Femur (tissue), 1 donor: ENCODE measurements at places on chromosomes 5 and 9.

DNA sequence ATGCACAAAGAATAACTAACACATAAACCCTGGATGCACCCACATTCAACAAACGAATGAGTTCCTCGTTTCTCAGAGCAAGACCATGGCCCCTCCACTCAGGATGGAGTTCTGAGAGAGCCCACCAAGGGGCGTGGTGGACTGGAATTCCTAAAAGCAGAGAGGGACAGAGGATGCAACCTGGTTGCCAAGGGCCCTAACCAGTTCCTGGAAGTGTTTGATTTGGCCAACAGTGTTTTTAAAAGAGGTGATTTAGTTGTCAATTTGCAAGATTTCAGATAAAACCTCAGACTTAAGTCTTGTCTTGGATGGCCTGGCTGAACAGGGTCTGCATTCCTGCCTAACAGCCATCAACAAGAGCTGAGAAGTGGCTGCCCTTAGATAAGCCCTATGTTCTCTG lies 34.4 kb downstream of the GLRA1 start:
- DNase-seq: no peak

DNA sequence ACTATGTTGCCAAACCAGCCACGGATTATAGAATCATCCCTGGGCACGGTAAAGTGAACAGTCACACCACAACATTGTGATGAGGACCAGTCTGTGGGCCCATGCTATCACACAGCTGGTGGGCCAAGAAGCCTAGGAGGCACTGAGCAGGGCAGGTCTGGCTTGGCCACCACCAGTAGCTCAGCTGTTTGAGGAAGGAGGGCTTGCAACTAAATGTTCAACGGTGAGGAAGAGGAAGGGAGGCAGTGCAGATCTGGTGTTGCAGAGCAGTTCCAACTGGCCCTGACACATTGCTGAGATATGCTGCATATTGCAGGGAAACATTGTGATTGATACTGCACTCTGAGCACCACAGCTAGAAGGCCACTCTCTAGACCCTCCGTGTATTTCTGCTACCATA lies 77.9 kb upstream of the ATG10 start:
- no peak for DNase-seq

DNA sequence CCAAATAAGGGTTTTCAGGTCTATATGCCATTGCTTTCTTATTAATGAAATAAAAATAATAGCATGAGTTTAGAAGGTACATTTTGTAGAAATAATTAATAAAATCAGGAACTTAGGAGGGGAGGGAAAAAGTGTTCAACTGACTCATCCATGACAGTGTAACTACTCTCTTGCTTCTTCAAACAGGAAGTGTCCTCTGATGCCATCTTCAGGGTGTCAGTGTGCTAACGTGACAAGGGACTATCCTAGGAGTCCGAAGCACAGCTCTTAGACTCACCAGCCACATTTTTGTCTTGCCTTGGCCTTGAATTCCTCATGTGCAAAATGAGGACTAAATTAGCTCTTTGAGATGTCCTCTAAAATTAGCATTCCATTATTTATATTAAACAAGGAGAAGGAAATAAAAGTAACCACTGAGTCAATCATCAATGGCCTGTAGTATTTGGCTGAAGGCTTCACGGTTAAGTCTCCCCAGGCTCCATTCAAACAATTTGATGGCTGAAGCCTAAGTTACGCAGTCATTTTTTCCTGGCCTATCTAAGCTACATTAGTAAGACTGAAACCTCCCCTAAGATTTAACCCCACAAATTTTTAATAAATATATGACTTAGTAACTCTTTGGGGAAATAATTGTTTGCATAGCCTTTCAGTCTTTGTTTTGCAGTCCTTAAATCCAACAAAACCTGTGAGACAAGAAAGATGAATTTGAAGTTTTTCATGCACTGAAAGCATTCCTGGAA lies 151.1 kb downstream of the ARL15 start:
- DNase-seq: peak; percentile 34

GRCh38 chr9:136538599-136539426 lies 7.0 kb downstream of the NOTCH1 start:
- no peak for DNase-seq

GRCh38 chr9:99253772-99254431 lies 31.8 kb downstream of the SEC61B start:
- DNase-seq: no peak

DNA sequence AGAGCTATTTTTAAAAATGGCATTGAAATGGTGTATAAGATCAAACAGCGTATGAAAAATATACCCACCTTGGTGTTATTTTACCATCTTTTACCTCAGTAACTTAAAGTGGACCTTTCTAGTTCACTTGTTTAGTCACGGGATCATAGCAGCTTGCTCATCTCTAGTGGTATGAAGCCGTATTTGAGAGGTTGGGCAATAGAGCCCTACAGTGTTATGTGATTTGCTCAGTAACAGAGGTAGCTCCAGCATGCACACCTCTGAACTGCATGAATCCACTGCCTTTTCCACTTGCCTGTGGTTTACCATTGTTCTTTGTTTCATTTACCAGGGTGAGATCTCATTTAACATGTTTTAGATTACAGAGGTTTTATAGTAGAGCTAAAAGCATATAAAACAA lies 134.4 kb downstream of the ATG10 start:
- no peak for DNase-seq
